AG04449 (cell line): ENCODE measurements at places on chromosomes 6 and 20.

DNA sequence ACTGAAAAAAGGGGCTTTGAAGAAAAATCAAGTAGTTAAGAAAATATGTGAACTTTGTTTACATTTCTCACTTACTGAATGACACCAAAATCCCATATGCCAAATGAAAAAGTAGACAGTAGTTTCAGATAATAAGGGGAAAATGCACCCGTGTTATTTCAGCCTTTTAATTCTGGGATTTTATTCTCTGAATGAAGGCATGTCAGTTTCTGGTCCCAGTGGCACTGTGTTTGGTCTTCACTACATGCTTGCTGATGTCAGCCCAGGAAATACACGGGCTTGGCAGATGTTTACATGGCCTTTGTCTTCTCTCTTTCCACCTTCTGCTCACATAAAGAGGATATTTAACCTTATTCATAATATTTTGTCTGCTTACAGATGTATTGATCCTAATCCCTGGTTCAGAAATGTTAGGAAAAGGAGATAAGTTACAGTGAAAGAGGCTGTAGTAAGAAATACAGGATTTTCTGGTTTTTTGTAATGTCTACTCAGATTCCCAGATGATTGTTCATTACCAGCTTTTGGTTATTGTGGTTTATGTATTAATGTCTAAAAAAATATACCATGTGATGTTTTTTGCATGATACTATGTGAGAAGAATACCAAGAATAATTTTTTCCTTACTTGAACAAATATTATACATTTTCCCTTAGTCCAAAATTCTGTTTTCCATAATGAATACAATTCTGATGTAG, 27.7 kb downstream of the DSE start:
- DNase-seq: no peak

DNA sequence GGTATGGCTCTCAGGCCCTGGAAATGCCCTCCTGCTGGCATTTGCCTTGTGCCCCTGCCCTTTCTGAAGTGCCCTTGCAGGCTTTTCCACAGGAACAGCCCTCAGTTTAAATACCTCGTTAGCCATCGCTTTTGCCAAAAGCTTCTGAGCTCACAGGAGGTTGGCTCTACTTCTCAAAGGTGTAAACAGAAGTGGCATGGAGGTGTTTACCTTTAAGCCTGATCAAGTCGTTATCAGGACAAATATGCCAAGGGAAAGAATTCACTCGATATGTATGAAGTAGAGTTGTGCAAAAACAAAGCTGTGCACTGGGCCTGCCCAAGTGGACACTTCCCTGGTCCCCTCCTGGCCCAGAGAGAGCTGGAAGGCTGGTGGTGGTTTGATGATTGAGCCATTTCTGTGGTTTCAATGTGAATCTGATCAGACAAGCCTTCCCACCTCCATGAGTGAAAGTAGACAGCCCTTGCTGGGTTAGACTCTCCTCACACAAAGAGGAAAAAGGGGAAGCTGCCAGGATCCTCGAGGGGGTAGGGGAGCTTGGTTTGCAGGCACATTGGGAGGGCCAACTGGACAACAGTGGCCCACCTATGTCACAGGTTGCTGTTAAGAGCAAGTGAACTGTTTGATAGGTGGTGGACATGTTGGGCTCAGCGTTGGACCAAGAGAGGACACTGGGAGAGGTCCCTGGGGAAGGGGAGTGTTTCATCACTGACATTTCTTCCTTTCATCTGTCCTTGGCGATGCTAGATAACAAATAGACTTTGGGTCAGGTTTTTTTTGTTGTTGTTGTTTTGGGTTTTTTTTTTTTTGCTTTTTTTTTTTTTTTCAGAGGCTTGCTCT, 98.7 kb downstream of the ZDHHC14 start:
- no peak for DNase-seq

GRCh38 chr6:39929733-39930461, 4.4 kb downstream of the MOCS1 start:
- DNase-seq: no peak

GRCh38 chr20:63090682-63091571, 84.2 kb upstream of the BHLHE23 start:
- no peak for DNase-seq

GRCh38 chr20:53150532-53150931, 178.4 kb downstream of the TSHZ2 start:
- DNase-seq: no peak

GRCh38 chr6:150072201-150072600, 3.3 kb upstream of the ULBP3 start:
- no peak for DNase-seq

GRCh38 chr6:75524322-75524972, 30.8 kb upstream of the FILIP1 start:
- DNase-seq: peak; percentile 73

GRCh38 chr6:12605888-12606345, 110.7 kb upstream of the PHACTR1 start:
- DNase-seq: no peak

GRCh38 chr6:137808836-137809315, 58.2 kb upstream of the TNFAIP3 start:
- no peak for DNase-seq

DNA sequence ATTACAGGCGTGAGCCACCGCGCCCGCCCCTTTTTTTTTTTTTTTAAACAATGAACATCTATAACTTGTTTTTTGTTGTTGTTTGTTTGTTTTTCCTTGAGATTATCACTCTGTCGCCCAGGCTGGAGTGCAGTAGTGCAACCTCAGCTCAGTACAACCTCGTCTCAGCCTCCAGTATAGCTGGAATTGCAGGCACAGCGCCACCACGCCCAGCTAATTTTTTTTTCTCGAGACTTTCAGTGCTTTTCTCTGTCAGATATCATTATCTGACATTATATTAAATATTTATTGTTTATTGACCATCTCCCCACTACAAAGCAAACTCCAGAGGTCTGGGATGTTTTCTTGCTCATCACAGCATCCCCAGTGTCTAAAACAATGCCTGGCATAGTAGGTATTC, 2.3 kb upstream of the DLK2 start:
- no peak for DNase-seq

GRCh38 chr6:84183430-84183829, 44.0 kb downstream of the CEP162 start:
- no peak for DNase-seq

GRCh38 chr6:44496665-44497369, 109.3 kb downstream of the CDC5L start:
- no peak for DNase-seq

- peak; percentile 61 for DNase-seq
Measured at GRCh38 chr6:12064131-12064530, 52.0 kb downstream of the HIVEP1 start.

DNA sequence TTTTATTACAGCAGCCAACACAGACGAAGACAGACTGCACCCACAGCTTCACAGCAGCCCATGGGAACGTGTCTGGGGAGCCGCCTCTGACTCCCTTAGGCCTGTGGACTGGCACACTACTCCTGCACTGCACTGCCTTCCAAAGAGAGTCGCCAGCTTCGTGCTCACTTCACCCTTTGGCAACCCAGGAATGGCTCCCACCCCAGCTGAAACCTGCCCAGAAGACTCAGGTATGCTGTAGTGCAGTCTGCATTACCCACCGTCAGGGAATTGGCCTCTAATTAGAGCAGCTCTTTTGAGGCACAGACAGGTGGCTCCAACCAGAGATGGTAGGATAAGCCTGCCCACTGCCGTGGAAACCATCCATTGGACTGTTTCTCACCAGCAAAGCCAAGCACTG, 39.9 kb upstream of the FRMD1 start:
- DNase-seq: no peak

DNA sequence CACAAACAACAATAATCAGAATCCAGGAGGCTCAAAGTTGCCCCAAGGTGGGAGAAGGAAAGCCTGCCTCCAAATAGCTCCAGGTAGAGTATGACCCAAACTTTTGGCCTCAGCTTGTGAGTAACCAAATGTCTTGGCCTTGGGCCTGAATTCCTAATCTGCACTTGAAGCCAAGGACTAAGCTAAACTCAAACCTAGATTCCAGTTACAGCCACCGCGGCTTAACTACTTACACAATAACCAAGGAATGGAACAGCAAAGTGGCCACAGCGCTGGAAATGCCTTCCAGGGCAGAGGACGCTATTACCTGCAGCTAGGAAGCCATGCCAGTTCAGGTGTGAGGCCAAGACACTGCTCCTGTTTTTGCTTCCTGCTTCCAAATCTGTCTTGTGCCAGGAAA, 4.6 kb downstream of the NINL start:
- no peak for DNase-seq

DNA sequence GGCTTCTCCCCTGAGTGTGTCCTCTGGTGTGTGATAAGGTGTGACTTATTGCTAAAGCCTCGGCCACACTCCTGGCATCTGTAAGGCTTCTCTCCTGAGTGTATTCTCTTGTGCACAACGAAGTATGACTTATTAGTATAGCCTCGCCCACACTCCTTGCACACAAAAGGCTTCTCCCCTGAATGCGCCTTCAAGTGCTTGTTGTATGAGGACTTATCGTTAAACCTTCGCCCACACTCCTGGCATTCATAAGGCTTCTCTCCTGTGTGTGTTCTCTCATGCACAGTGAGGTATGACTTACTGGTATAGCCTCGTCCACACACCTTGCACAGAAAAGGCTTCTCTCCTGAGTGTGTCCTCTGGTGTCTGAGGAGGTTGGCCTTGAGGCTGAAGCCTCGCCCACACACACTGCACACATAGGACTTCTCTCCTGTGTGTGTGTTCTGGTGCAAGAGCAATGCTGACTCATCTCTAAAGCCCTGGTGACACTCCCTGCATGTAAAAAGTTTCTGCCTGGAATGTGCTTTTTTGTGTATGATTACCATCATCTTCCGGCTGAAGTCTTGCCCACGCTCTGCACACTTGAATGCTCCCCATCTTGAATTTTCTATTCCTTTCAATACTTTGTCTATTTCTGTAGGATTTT, 20.4 kb downstream of the ZNF337 start:
- peak; percentile 42 for DNase-seq

DNA sequence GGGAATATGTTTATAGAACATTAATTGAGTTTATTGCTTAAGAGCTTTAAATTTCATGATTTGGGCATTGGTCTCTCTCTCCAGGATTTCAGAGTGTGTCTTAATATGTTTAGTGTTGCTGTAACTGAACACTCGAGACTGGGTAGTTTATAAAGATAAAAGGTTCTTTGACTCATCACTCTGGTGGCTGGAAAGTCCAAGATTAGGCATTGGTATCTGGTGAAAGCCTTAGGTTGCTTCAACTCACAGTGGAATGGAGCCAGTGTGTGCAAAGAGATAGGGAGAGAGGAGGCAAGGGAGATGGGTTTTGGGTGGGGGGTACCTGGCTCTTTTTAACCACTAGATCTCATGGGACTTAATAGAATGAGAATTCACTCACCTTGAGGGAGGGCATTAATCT, 35.6 kb upstream of the DTNBP1 start:
- no peak for DNase-seq

- DNase-seq: no peak
Measured at GRCh38 chr20:48335308-48336050, 492.3 kb downstream of the PREX1 start.

DNA sequence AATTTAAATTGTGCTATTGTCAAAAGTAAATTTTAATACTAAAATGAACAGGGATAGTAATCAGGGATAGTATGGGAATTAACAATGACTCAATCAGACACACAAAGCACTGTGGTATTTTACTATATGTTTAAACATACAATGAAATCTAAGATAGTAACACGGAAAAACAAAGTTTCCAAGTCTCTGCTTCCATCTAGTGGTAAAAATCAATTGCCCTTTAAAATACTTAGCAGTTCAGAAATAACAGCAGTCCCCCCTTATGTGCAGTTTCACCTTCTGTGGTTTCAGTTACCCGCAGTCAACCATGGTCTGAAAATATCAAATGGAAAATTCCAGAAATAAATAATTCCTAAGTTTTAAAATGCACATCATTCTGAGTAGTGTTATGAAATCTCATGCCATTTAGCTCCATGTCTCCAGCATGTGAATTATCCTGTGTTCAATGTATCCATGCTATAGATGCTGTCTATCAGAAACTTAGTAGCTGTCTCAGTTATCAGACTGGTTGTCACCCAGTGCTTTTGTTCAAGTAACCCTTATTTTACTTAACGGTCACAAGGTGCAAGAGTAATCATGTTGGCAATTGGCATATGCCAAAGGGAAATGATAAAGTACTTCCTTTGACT, 58.5 kb downstream of the AHI1 start:
- no peak for DNase-seq

DNA sequence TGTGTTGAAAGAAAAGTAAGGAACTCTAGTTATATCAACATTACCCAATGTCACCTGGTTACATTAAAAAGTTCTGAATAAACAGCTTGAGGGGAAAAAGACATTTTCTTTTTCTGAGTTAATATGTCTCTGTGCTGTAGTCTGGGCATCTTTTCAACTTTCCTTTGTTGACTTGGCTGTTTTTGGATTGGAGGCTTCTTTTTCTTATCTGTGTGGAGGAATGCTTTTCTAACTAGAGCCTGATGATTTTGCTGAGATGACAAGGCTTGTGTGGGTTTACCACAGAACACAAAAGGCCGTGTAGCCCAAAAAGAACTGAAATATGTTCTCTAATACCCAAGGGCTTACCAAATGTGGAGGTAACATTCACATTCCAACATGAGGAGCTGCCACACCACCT, 161.8 kb downstream of the KCNQ5 start:
- peak; percentile 21 for DNase-seq

DNA sequence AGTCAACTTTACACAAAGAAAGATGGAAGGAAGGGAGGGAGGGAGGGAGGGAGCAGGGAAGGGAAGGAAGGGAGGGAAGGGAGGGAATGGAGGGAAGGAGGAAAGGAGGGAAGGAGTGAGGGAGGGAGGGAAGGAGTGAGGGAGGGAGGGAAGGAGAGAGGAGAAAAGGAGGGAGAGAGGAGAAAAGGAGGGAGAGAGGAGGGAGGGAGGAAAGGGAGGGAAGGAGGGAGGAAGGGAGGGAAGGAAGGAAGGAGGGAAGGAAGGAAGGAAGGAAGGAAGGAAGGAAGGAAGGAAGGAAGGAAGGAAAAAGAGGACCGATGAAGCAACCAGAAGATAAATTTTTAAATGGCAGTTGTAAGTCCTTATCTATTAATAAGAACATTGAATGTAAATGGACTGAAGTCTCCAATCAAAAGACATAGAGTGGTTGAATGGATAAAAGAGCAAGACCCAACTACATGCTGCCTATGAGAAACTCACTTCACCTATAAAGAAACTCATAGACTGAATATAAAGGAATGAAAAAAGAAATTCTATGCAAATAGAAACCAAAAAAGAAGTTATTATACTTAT, 5.7 kb upstream of the DEFB129 start:
- DNase-seq: no peak

DNA sequence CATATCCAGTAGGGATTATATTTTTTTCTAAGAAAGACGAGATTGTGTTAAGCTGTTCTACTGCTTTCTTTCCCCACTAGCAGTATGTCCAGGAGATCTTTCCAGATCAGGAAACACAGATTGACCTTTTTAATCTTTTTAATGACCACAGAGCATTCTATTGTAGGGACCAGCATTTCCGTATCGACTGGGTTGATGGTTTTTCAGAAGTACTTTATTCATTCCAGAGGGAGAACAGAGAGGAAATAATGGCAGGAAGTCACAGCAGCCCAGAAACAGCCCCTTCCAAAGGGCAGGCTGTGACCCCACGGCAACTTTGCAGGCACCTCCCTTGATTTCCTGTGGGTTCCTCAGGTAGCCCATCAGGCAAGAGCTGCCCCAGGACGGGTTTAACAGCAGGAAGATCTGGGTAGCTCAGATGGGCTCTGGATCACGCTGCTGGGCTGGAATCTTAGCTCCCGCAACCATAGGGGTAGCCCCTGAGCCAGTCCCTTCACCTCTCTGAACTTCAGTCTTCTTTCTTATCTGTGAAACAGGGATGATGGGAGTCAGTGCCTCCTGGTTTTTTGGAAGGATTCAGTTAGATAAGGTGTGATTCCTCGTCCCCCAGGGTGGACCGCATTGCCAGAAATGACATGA, 23.8 kb upstream of the CHMP4B start:
- no peak for DNase-seq
